ENCODE measurements at places on chromosomes 13 and 19.

- peak; percentile 92 for DNase-seq
These were observed 10.2 kb downstream of the STAP2 start for GRCh38 chr19:4328243-4328990.

DNA sequence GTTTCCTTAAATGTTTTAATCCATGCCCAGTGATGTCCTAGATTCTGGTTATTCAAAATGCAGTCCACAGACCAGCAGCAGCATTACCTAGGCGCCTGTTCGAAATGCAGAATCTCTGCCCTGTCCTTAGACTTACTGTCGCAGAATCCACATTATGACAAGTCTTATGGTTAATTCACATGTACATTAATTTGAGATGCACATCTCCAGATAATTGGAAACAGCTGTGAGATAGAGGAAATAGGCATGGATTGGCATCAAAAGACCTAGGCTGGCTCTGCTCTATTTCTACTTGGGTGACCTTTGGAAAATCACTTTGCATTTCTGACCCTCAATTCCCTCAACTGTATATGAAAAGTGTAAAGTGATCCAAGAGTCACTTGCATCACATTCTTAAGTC, 700.7 kb downstream of the DIAPH3 start:
- DNase-seq: no peak

GRCh38 chr19:38287604-38288003, 16.4 kb upstream of the C19orf33 start:
- DNase-seq: no peak

DNA sequence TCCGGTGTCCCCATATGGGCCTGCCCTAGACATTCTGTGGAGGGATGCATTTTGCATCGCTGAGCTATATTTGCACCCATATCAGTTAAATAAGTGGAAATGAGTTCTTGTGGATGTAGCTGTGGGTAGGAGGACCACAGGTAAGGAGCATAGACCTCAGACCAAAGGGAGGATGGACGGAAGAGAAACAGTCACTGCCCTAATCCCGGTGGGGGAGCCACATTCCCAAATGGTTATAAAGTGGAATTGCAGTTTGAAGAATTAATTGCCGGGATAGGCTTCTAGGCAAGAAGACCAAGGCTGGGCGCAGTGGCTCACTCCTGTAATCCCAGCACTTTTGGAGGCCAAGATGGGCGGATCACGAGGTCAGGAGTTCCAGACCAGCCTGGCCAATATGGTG, 1.8 kb downstream of the SDHAF1 start:
- DNase-seq: no peak

DNA sequence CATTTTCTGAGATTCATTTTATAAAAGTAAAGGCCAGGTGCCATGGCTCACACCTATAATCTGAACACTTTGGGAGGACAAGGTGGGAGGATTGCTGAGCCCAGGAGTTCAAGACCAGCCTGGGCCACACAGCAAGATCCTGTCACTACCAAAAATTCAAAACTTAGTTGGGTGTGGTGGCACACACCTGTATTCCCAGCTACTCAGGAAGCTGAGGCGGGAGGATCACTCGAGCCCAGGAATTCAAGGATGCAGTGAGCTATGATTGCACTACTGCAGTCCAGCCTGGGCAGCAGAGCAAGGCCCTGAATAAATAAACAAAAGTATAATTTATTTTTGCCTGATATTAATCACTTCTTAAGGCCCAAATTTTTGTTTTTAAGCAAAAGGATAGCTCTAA, 40.5 kb downstream of the DHRS12 start:
- DNase-seq: no peak

GRCh38 chr19:11337080-11337479, 2.4 kb downstream of the RAB3D start:
- DNase-seq: no peak

All from cerebellar nuclear complex (tissue), 1 donor.